ENCODE measurements at places on chromosomes 5 and 9.

DNA sequence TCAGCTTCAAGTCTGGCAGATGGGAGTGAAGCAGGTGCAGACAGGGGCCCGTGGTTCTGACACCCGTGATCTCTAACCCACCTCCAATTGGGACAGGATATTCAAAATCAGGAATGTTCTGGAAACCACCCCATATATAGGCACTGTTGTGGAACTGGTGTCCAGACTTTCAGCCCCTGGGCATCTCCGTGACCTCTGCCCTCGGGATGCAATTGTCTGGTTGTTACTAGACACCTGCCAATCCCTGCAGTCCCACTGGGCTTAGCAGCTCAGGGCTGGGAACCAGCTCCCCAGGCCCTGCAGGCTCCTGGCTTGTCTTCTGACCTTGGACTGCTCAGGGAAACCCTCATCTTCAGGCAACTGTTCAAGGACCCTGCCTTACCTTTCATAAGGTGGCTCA is 38.8 kb downstream of the NTNG2 start:
- no peak for DNase-seq

GRCh38 chr9:9973062-9973461 is 639.7 kb downstream of the PTPRD start:
- DNase-seq: no peak

DNA sequence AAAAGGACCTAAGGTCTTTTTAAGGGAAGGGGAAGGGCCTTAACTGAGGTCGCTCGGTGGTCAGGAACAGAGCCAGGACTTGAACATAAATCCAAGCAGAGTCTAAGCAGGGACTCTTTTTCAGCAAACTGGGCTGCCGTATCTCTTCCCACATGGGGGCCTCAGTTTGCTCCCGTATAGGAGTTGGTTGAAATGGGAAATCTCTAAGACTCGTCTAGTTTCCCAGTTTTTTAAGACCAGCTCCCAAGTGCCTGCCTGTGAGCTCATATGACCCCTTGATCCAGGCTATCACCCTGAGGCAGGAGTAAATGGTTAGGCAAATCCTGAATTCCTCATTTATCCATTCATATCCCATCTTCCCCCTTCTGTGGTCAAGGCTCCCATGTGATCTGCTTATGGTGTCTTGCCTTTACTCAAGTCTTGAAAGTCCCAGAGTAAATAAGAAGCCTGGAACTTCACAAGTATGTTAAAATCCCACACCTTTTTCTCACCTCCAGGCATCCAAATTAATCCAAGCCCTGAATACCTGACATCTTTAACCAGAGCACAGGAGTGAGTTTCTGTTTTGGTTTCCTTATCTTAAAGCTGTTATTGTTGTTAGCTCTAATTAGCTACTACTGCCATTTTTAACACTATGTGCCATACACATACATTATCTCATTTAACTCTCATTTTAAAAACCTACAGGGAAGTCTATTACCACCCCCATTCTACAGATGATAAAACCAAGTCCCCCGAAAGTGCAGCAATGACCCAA is 3.0 kb downstream of the ARSI start:
- no peak for DNase-seq

- DNase-seq: no peak
These were observed 746.3 kb downstream of the CDH18 start for GRCh38 chr5:19241690-19242089.

DNA sequence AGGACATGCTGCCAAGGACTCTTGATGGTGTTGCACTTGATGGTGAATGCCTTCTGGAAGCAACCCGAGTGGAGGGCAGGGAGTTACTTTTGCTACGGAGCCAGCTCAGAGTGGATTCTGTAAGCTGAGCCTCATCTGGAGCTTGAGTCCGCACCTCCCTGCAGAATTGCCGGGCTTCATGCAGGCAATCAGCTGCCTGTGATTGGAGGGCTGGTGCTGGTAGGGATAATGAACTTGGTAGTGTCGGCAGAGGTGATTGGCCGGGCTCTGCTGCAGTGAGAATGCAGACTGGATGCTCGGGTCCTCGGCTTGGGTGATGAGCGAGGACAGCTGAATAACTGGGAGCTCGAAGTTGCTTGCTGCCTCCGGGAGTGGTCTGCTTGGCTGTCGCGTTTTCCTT is 23.1 kb downstream of the SLC25A25 start:
- peak; percentile 85 for DNase-seq

DNA sequence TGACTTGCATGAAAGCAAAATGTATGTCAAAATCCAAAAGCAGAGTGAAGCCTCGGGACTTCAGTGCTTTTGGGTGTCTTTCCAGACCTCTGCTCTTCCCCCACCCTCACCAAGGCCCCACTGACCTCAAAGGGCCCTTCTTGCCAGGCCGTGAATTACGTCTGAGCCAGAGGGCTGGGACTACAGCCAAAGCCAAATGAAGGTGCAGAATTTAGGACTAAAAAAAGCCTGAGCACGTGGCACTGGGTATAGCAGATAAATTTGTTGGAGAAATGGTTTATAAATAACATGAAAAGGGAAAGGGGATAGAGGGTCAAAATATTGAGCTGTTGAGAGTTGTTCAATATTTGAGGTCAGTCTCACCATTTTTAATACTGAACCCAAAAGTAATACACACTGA is 163.4 kb downstream of the GHR start:
- DNase-seq: peak; percentile 2

DNA sequence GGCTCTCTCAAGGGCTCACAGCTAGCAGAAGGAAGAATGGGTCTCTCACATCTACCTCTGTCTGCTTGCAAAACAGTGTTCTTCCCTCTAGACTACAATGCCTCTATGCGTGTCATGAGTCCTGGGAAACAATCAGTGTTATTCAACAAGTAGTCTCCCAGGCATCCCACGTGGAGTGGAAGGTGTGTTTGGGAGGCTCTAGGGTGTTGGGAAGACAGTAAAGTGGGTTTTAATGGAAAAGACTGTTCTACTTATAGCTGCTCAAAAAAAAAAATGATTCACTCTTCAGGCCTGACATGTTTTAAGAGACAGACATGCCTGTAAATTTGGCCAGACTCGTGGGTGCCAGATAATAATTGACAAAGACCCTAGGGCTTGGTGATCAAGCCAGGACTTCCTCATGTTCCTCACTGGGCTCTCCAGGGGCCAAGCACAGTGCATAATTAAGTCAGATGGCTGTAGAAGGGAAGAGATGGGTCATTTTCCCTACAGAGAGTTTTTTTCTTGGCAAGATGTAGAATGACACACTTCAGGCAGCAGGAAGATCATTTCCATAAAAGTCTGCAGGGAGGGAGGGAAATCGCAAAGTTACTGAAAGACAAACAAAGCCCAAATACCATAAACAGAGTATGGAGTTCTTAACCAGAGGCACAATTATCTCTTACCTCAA is 246.4 kb downstream of the ACTL7B start:
- no peak for DNase-seq

- no peak for DNase-seq
These were observed 48.4 kb downstream of the ACTBL2 start for GRCh38 chr5:57434227-57434640.

GRCh38 chr5:128572051-128572929 is 34.2 kb upstream of the FBN2 start:
- DNase-seq: no peak

GRCh38 chr9:87149799-87150198 is 202.5 kb upstream of the GAS1 start:
- no peak for DNase-seq

DNA sequence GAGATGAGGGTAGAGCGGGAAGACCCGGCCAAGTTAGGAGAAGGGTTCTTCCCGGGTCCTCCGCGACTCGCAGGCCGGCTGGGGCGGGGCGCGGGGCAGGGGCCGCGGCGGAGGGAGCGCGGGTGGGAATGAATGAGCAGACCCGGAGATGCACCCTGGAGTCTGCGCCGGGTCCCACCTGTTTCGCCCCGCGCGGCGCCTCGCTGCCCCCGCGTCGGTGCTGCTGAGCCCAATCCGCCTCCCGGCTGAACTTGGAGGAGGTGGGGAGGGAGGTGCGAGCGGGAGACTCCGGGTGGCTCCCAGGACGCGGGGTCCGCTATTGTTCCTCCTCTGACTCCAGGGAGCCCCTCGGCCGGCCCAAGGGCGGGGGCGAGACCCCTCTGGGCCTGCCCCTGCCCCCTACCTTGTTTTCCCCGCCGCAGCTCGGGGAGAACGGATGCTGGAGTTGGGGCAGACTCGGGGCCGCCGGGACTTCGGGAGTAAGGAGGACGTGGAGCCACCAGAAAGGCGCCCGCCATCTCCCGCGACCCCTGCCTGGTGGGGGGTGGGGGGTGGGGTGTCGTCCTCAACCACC is 659 bp downstream of the RAI14 start:
- no peak for DNase-seq

GRCh38 chr5:149979896-149980295 is 19.3 kb downstream of the SLC26A2 start:
- DNase-seq: no peak

DNA sequence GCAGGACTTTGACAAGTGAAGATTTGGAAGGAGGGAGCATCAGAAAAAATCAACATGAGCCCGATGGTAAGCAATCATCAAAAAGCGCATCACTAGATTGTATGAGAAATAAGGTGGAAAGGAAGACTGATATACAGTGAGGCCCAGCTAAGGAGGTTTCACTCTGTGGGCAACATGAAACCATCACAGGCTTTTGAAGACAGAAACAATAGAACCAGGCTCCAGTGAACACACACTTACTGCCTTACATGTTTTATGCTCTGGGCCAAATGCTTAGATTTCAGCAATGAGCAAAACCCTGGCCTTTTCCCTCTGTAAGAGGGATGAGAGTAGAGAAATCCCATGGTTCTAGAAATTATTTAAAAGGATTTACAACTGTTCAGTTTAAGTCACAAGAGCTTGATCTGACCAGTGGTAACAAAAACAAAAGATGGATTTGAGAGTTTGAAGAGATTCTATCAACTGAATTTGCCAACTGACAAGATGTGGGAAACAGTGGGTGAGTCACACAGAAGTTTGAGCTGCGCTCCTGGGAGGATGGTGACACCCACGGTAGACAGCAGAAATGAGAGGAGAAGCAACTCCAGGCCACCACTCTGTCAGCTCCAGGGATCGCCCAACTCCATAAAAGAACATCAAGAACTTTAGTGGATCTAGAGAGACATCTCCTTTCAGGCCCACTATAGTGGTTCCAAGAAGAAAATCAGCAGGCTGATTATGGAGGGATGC is 261.8 kb downstream of the MCTP1 start:
- no peak for DNase-seq

- DNase-seq: no peak
These were observed 30.5 kb upstream of the LPAR1 start for GRCh38 chr9:111068771-111069170.

GRCh38 chr5:176189857-176190256 is 48.4 kb upstream of the SIMC1 start:
- DNase-seq: no peak

- no peak for DNase-seq
These were observed 14.9 kb downstream of the FOXI1 start for GRCh38 chr5:170120576-170120975.
